Activated CD4-positive, alpha-beta T cell treated with anti-CD3 and anti-CD28 coated beads, Interleukin-2, amount 50 U/mL, for 24 hours (primary cell): ENCODE measurements at places on chromosomes 6 and 20.

DNA sequence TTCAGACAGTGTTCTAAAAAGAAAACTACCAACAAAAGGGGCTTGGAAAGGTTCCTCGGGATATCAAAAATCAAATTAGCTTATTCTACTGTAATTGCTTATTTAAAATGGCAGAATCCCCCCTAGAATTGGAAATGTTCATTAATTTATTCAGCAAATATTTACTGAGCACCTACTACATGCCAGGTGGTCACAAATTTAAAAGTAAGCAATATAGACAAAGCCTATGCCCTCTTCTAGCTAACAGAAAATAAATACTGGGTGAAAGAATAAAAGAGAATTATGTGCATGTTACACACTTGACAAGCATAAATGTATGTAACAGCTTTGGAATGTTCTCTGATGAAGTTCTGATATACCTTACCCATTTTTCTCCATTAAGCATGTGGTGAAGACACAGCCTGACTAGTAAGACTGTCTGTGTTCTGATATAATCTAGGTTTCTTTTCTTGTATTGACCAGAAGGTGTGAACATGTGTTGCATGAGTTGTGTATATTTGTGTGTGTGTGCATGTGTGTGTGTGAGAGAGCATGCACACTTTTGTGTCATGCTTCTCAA lies 606.7 kb upstream of the CITED2 start:
- no peak for DNase-seq

DNA sequence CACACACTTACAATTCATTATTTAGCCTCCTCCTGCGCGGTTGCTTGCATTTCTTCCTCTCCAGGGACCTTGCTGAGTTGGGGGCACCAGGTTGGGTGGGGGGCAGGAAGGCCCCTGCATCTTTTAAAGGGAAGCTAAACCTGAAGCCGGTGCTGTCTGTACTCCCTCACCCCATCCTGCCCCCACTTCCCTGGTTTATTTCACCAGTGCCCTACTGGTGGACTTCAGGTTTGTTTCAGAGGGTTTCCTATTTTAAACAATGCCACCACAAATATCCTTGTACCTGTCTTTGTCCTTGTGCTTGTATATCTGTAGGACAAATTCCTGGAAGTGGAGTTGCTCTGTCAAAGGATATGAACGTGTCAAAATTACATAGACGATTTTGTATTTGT lies 21.0 kb downstream of the PTK7 start:
- DNase-seq, result no peak

DNA sequence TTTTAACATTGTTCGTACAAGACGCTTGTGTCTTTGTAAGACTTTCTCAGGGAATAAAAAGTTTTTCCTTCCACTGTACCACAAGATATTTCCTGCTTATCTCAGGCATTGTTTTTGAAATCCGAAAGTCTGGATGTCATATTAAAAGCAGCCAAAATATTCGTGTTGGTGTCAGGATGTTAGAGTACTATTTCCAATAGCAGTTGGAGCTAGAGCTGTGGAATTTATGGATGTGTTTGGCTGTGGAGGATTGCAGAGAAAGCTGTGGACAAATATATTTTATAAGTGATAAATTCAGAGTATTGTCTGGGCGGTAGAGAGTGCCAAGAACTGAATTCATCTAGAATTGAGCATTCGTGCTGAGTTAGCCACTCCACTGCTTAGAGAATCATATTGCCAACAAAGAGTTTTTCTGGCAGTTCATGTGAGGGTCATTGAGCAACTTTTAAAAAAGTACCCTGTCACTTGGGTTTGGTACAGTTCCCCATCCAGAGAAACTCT lies 57.7 kb downstream of the ZDHHC14 start:
- DNase-seq, result no peak

GRCh38 chr20:62938105-62938888 lies at the start of gene GID8:
Gene GID8, plus strand, starts transcription at chr20:62938147. Its CDS starts 3,356 bp downstream, at chr20:62941503.
- DNase-seq, result no peak

- no peak for DNase-seq
Observed at GRCh38 chr20:23410916-23411695, 10.2 kb downstream of the NAPB start.

DNA sequence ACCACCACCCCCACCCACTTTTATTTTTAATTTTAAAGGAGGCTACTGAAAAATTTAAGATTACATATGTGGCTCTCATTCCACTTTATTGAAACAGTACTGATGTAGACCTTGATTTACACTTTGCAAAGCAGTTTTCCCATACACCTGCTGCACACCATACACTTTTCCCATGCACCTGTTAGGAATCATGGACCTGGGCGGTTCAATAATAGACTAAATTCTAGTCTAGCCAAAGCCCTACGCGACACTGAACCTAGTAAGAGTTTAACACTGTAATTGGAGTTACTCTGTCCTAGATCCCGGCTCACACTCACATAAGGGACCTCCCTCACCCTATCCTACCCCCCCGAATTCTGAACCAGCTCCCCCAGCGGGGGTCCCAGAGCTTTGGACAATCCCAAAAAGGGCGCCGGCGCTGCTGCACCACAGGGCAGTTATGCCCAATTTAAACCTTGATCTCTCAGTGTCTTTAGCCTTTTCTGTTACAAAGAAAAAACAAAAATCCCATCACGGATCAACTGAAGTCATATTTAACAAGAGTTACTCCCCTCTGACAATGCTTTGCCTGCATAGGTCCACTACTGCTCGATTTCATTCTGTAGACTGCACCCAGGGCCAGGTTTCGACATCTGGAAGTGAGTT lies 2.4 kb upstream of the GCLC start:
- no peak for DNase-seq

GRCh38 chr6:5997420-5997987 lies 9.2 kb downstream of the NRN1 start:
- no peak for DNase-seq

- no peak for DNase-seq
Observed at GRCh38 chr6:138484018-138484731, 15.1 kb downstream of the NHSL1 start.

DNA sequence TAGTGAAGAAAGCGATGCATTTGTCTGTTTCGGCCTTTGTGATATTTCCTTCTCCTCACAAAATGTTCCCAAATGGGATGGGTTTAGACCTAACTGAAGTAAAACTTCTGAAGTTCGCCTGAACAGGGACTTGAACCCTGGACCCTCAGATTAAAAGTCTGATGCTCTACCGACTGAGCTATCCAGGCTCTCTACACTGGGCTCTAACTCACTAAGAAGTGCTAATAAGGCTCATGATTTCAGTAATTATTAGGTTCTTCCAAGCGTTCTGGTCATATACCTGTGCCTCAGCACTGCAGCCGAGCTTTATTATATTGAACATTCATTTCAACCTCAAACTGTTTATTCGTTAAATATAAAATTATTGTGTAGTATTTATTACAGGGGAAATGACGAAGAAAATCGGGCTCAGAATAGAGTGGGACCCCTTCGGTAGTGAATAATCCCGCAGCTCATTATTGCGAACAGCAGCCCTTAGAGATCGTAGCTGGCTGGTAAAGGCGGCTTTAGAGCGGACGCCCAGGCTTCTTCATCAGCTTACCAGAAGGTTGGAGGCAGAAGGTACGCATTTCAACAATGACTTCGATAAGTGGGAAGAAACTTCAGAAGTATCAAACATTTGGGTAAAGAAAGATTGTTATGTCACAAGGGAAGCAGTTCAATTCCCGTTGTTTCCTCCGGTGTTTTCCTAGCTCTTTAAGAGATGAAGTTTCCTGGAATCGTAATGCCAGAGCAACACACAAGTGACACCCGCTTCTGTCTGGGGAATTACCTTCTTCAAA lies 119.0 kb upstream of the ZNF184 start:
- DNase-seq, result no peak

DNA sequence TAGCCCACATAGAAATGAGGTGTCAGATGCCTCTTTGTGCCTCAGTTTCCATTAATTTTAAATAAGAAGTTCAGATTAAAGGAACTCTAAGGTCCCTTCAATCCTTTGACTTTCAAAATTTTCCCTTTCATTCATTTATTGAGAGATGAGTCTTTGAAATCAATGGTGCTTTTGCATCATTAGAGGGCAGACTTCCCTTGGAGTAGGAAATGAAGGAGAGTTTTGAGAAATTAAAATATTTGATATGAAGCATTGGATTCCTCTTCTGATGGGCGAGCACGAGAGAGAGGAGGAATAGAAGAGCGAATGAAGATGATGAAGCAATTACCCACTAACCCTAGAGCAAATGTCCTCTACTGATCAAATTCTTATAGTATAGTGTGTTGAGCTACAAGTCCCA lies 105.7 kb downstream of the EDN1 start:
- no peak for DNase-seq

DNA sequence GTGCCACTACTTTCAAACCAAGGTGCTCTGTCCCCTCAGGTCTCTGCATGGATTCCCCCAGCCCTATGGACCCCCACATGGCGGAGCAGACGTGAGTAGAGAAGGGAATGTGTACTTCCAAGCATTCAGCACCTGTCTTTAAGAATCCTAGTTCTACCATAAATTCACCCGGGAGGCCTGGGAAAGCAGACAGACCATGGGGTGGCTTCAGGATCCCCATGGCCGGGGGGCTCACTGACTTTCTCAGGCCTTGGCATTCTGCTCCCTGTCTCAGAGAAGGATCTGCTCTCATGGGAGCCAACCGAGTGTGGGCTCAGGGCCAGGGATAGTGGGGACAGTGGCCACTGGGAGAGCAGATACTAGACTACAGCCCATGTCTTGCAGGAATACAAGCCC lies 2.3 kb downstream of the CDC25B start:
- DNase-seq, result no peak

- no peak for DNase-seq
Observed at GRCh38 chr6:81475646-81476045, 276.8 kb downstream of the TENT5A start.

- no peak for DNase-seq
Observed at GRCh38 chr20:43975096-43975768, 60.6 kb downstream of the TOX2 start.

DNA sequence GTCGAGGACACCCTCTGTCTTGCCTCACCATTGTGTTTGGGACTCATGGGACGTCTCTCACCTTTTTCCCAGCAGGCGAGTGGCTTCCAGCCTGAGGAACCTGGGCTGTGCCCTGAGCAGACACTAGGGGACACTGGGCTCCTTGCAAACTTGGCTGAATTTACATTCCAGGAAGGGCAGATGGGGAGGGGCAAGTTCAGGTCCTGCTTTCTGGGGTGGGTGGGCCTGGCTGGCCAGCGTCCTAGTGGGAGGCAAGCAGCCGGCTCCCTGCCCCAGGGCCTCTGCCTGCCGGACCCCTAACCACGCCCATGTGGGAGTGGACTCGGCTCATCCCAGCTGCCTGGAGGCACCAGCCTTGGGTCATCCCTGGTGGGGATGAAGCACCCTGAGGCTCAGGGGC lies 48.2 kb upstream of the MLN start:
- no peak for DNase-seq

DNA sequence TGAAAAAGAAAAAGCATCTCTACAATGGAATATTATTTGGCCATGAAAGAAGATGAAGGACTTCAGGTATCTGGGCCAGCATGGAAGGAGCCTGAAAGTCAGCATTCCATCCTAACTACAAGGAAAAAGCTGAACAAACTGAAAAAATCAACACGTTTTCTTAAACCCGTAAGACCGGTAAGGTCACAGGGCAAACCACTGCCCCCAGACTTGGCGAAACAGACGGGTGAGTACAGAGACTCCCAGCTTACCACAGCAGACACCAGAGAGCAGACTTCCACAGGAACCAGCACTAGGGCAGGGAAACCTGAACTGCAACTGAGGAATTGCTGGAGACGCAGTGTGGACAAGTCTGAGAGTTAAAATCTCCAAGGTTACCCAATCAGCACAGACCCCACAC lies 31.4 kb downstream of the BEND3 start:
- no peak for DNase-seq

DNA sequence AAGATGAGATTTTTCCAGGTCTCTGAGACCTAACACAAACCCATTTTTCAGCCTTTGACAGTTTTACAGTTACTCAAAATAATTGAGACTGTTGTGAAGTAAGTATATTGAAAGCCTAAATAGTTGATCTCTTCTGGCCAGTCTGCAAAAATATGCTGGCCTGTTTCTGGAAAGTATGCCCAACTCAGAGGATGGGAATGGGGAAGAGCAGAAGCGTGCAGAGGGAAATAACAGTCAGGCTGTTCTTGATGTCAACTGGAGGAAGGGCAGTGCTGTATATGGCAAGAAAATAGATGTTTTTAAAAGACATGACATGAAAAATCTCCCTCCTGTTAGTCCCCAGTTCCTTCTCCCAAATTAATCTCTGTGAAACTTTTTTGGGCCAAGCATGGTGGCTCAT lies 3.8 kb downstream of the GID8 start:
- DNase-seq, result no peak

- DNase-seq, result no peak
Observed at GRCh38 chr6:7697820-7698623, 27.9 kb upstream of the BMP6 start.

GRCh38 chr20:41339957-41340326 lies 679 bp upstream of the LPIN3 start:
- peak; percentile 84 for DNase-seq

DNA sequence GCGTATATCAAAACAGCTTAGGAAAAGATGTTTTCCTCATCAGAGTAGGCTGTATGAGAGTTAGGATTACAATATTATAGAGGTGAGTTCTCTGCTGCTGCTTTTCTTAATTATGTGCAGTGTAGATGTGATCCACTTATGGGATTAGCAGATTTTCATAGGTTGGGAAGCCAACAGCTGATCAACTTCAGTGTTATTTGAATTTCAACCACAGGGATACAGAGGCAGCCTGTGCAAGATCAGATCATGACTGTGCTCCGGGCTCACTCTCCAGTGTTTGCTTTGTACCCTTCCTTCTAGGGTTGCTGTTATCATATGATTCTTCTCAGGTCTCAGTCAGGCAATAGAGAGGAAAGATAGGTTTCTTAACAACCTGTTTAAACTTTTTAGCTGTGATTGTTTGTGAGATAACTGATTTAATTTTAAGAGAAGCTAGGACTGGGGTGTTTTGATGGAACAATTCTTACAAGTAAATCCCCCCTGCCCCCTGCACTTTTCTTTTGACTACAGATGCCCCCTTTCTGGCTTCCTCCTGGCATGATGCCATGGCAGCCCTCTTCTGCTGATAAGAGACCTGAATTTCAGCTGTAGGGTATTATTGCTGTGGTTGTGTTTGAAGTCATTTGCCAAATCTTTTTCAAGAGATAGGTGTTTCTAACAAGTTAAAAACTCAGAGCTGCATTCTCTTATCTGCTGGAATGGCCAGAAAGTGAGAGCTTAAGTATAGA lies 8.5 kb downstream of the RNF8 start:
- DNase-seq, result no peak

GRCh38 chr20:22561965-22562577 lies 22.3 kb downstream of the FOXA2 start:
- no peak for DNase-seq

DNA sequence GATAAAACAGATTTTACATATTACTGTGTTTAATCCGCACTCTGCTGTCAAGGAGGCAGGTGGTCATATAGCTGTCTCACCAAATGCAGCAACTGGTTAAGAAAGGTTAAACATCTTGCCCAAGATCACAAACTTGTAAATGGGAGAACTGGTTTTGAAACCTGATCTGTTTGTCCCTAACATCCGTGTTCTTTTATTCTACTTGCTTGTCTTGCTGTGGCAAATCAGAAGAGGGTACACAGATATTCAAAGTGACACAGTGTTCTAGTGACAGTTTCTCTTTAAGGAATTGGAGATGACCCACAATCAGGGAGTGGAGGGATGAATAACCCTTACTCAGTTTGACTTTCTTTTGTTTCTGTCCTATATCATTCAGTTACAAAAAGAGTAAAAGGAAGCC lies 83.0 kb upstream of the SGK1 start:
- no peak for DNase-seq

- DNase-seq, result no peak
Observed at GRCh38 chr6:134328792-134329191, 10.9 kb upstream of the SGK1 start.
